ENCODE measurements at places on chromosomes 13 and 19.

DNA sequence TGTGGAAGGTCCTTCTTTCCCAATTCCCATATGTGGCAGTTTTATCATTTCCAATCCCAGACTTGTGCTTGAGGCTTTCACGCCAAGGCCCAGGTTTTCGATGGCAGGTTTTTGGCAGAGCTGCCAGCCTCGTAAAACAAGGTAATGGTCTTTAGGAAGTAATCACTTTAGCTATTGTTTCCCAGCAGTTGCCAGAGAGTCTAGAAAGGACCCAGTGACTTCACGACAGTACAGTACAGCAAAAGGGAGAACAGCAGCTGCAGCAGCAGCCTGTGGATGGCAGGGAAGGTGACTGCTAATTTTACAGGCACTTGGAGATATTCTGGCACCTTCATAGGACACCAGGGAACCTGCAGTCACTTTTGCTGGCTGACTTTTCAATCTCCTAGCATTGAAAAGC lies 291.6 kb upstream of the MAB21L1 start:
- no peak for DNase-seq

DNA sequence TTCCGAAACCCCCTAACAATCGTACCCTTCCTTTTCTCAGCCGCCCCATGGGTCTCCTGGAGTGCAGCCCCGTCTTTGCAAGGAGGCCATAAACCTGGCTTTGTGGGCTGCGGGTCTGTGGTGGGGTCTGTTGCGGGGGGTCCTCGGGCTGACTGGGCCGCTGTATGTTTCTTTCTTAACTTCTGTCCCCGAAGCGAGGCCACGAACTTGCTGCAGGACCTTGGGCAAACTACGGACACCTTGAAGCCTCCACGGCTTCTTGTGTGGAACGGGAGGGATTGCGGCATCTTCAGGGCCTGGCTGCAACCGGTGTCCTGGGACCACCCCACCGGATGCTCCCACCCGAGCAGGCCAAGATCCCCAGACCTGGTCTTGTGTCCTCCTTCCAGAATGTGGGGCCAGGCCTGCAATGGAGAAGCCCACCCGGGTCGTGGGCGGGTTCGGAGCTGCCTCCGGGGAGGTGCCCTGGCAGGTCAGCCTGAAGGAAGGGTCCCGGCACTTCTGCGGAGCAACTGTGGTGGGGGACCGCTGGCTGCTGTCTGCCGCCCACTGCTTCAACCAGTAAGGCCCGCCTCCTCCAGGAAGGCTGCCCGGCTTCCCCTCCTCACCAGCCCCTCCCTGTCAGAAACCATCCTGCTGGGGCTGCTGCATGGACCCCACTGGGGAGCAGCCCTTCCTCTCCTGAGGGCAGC lies 12.0 kb downstream of the TIMM13 start:
- DNase-seq: no peak

GRCh38 chr13:62482351-62482750 lies 1066.7 kb upstream of the PCDH20 start:
- no peak for DNase-seq

DNA sequence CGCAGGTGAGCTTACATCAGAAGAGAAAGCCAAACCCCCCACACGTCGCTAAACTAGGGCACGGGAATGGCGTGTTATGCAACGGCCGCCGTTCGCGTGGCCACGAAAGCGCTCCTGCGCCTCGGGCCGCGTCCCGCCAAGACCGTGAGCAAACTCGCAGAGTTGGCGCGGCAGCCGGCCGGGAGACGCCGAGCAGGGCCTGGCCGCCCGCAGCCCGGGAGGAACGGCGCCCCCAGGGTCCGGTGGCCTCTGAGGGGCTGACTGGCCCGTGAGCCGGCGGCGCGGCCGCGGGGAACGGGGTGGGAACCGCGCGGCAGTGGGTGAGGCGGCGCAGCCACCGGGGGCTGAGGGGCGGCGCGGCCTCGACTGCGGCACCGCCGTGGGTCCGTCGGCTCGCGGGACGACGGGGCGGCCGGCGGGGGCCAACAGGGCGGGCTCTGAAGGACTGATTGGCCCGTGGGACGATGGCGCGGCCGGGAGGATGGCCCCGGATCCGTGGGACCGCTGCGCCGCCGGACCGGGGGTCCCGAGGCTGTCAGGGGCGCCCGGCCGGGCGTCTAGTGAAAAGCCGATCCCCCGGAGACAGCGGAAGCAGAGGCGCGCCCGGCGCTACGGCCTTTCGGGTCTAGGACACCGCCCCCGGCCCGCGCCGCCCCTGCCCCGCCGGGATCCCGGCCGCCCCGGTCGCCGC lies 903 bp downstream of the LATS2 start:
- DNase-seq: no peak

DNA sequence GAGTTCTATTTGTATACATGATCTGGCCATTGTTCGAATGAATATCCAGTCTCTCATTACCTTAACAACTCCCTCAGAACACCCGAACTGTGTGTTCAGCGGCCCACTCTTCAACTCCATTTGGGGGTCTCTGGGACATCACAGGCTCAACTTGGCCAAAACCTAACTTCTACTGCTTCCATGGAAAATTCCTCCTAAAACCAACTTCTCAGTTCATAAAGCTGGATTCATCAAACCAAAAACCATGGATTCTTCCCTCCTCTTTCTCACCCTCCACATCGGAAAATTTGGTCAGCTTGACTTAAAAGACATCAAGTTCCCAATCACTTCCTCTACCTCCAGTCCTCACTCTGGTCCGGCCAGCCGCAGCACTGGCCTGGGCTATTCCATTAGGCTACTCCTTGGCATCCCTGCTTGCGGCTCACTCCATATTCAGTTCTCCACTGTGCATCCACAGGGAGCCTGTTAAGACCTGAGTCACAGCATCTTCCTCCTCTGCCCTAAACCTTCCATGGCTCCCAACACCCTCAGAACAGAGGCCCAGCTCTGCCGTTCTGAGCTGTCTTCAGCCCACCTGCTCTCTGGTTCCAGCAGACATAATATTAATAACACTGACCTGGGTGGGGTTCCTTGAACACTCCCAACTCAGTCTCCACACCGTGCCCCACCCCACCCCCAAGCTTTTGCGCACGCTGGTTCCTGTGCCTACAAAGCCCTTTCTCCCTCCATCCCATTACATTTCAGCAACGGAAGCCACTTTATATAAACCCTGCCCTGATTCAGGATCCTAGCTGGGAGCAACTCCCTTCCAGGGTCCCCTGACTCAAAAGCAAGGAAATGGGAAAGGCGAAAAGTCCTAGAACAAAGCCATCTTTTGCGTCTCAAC lies 1.1 kb downstream of the ZNF792 start:
- DNase-seq: no peak

DNA sequence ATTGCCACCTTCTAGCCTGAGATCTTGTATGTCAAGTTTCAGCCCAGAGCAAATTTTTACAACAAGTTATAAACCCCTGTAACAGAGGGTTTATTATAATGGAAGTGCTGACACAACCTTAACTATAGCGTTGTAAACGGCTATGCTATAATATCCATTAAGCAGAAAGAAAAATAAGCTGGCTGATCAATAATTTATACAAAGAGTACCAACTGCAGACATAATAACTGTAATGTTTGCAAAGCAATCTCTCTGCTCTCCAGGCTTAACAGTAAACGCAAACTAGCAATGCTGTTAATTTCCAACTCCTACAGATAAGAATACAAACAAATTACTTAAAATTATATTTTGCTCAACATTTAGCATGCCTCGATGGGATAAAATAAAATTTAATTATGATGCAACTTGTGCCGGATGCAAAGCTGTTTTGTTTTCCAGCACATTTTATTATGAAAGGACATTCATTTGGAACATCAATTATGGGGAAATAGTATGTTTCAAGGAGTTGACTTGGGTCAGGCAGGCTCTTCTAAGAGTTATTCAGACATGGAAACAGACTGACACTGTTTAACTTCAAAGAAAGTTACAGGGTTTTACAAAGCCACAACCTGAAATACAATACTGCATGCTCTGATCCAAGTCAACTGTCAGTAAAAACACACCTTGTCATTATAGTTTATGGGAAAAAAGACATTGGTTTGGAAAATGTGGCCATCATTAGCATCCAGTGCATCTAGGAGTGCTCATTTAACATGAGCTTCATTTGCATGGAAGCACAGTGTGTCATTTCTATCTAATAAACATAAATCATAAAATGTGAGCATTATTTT lies 6.6 kb upstream of the DACH1 start:
- DNase-seq: no peak

All from esophagus muscularis mucosa (tissue), 4 donors.